Left kidney (tissue), 8 donors: ENCODE measurements at places on chromosomes 6 and 20.

DNA sequence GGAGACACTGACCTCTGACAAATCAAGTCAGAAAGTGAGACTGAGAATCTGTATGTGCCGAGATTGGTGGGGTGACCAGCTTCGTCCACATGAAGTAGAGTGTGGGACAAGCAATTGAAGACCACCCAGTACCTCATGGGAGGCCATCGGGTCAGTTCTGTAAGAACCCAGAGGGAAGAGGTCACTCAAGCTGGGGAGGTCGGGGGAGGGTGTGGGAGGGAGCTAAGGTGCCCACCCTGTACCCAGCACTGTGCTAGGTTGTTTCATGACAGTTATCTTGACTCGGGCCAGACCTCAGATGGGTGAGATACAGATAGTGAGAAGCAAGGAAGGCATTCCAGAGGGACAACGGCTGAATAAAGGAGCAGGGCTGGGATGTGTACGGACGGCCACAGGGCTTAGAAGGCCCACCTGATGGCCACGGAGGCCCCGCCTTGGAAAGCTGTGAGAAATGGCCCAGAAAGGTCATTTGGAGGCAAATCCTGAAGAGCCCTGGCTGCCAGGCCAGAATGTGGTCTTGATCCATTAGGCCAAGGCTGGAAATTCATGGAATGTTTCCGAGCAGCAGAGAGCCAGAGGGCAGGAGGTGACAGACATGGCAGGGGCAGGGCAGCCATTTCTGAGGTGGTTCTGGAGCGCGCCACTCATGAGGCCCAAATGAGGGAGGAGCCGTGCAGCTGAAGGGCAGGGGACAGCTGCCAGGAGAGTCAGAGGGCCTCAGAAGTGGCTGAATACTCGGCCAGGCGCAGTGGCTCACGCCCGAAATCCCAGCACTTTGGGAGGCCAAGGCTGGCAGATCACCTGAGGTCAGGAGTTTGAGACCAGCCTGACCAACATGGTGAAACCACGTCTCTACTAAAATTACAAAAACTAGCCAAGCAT, 7.7 kb downstream of the MMP24OS start:
- DNase-seq: no peak

DNA sequence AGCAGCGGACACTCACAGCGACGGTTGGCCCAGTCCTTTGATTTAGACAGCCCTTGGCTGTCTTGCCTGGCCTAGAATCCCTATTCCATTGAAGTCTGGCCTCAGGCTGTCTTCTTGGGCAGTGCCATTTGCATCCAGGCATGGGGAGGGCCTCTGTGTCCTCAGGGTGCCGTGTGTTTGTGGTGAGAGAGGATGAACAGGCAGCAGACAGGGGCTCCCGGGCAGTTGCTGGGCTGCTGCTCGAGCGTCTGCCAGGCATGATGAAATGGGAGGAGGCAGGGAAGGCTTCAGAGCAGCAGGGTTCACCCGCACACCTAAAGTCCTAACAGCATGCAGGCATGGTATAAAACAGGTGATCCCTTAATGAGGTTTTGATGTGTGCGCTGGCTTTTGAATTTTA, 126.9 kb downstream of the SOBP start:
- DNase-seq: no peak

DNA sequence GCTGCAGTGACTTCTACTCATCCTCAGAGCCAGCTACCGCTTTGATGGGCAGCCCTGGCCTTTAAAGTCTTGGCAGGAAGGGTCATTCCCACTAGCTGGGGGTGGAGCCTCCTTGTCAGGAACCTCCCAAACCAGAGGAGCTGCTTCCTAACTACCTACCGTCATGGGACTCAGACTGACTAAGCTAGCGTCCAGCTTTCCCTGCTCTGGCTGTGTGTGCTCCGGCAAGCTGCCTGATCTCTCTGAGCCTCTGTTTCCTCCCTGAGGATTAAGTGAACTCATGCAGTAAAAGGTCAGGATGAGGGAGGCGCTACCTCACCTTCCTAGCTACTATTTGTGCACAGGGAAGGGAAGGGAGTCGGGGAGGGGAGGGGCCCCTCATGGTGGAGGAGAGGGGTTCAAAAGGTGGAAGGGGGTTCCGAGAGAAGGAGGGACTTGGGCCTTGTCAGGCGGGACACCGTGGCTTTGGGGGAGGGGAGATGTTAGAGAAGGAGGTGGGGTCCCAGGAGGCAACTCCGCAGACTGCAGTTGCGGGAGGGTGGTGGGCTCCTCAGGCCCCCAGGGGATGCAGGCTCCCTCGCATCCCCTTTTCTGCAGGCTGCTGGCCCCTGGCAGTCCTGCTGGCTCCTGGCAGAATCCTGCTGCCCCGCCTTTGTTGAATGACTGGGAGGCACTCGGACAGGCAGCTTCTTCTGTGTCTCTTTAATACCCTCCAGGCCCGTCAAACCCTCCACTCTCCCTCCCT, 9.8 kb downstream of the DUSP15 start:
- DNase-seq: no peak

GRCh38 chr20:1674990-1675780, 17.6 kb upstream of the SIRPG start:
- no peak for DNase-seq

- no peak for DNase-seq
These were observed 1.0 kb upstream of the TOMM34 start for GRCh38 chr20:44961011-44961869.

DNA sequence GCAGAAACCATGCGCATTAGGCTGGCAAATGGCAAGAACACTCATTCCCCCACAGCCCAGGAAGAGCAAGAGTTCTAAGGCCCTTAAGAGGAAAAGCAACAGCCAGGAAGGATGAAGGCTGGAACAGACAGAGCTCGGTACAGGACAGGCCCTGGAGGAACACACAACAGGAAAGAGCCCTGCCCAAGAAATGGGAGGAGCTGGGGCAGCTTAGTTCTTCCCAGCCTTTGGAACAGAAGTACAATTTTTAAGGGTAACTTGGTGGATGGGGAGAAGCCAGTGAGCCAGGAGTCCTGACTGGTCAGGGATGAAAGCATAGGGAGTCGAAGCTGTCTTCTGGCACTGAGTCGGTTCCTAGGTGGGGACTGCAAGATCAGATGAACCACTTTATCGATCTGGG, 32.4 kb downstream of the OR2B2 start:
- DNase-seq: no peak

- no peak for DNase-seq
These were observed 59.6 kb downstream of the RNF144B start for GRCh38 chr6:18446771-18447170.

GRCh38 chr6:47734831-47735481, 36.6 kb downstream of the ADGRF4 start:
- DNase-seq: no peak

GRCh38 chr20:15256676-15257568, 919.5 kb upstream of the FLRT3 start:
- peak; percentile 41 for DNase-seq

- DNase-seq: no peak
These were observed 171.3 kb upstream of the NT5E start for GRCh38 chr6:85278466-85279035.

GRCh38 chr6:25014369-25014768, 78.6 kb upstream of the RIPOR2 start:
- no peak for DNase-seq

DNA sequence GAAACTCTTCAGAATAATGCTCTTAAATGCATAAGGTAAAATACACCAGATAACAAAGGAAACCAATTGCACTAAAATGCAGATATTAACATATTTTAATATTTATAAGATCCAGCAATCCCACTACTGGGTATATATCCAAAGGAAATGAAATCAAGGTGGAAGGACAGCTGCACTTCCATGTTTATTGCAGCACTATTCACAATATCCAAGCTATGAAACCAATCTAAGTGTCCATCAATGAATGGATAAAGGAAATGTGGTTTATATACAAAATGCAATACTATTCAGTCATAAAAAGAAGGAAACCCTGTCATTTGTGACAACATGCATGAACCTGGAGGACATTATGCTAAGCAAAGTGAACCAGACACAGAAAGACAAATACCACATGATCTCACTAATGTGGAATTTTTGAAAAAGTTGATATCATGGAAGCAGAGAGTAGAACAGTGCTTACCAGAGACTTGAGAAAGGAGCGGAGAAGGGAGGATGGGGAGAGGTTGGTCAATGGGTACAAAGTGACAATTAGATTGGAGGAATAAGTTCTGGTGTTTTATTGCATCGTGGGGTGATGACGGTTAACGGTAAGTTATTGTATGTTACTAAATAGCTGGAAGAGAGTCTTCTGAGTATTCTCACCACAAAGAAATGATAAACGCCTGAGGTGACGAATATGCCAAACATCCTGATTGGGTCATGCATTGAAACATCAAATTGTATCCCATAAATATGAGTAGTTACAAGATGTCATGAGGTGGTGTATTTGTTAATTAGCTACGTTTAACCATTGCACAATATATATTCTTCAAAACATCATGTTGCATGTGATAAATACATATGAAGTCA, 37.9 kb upstream of the RNF24 start:
- DNase-seq: no peak
